Activated naive CD4-positive, alpha-beta T cell treated with anti-CD3 and anti-CD28 coated beads, Interleukin-2, amount 50 U/mL, for 16 hours (primary cell): ENCODE measurements at places on chromosomes 3 and 15.

- no peak for DNase-seq
These were observed 152.7 kb downstream of the CHSY1 start for GRCh38 chr15:101099183-101099582.

DNA sequence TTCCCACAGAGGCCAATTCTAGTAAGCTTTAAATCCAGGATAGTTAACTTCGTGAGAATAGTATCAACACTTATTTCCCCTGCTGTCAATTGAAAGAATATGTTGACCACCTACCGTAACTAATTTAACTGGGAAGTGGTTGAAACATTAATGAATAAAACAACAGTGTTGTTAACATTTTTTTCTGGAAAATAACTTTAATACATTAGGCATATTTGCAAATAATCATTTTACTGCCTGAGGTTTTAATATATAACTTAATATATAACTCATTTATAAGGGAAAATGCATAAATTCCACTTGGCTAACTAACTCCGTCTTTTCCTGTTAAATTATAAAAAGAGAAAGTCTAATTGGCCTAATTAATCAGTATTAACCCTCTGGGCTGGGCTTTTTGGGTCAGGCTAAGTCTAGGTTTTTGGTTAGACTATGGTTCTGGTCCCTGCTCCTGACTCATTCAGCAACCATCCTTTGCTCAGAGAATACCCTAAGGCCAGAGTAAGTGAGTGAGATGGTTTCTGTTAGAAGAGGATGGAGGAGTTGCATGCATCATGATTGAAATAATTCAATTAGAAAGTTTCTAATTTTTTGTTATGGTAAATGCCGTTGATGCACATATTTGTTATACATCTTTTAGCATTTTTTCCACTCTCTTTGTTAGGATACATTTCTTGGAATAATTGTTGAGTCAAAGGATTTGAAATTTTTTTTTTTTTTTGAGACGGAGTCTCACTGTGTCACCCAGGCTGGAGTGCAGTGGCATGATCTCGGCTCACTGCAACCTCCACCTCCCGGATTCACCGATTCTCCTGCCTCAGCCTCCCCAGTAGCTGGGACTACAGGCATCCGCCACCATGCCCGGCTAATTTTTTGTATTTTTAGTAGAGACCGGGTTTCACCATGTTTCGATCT lies 10.8 kb upstream of the SKIL start:
- DNase-seq, result no peak

- no peak for DNase-seq
These were observed 17.7 kb downstream of the POC1A start for GRCh38 chr3:52136513-52136912.

DNA sequence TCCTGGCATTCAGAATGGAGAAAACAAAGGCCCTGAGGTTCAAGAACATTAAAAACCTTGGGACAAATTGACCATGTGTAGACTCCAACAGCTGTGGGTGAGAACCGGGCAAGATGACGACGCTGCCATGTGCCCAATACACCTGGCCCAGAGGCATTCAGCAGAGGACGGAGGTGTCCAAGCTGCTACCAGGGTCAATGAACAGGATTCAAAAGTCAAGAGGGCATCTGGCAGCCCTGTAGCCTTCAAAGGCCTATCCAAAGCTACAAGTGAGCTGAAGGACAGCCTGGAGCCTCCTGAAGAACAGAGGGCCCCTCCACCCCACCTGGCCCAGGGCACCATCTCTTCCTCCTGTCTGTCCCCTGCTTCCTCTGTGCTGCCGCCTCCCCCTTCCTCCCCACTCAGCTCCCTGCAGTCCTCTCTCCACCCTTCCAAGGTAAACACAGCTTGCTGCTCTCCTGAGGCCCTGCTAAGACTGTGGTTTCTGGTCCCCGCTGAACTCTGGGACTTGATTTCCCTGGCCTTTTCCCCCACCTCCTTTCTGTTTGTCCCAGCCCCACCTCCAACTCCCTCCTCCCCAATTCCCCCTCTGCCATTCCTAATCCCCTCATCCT lies 57.5 kb downstream of the HMCES start:
- no peak for DNase-seq

DNA sequence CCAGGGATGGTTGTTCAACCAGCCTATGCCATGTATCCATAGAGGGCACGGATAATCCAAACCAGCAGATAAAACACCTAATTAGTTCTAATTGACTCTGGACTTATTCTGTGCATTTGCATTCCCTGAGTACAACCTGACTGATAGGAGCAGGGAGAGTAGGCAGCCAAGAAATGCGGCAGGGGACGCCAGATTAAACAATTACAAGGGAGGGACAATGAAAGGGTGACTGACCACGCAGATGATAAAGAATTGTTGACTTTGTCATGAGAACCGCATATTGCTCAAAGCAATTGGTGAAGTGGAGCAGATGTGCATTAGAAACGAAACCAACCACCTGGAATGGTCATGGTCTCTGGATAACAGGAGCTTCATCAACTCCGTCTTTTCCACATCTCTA lies 369.1 kb upstream of the FRG2C start:
- DNase-seq, result no peak

DNA sequence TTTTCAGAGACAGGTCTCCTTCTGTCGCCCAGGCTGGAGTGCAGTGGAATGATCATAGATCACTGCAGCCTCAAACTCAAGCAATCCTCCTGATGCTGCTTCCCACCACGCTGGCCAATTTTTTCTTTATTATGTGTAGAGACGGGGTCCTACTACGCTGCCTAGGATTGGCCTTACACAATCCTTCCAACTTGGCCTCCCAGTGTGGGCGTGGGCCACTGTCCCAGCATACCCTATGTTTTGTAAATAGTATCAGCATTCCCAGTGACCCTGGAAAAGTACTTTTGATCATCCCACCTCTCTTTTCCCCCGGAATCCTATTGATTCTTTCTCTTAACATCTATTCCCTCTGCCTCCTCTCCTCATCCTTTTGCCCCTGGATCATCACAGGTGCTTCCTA lies 36.9 kb downstream of the SLC28A2 start:
- no peak for DNase-seq

DNA sequence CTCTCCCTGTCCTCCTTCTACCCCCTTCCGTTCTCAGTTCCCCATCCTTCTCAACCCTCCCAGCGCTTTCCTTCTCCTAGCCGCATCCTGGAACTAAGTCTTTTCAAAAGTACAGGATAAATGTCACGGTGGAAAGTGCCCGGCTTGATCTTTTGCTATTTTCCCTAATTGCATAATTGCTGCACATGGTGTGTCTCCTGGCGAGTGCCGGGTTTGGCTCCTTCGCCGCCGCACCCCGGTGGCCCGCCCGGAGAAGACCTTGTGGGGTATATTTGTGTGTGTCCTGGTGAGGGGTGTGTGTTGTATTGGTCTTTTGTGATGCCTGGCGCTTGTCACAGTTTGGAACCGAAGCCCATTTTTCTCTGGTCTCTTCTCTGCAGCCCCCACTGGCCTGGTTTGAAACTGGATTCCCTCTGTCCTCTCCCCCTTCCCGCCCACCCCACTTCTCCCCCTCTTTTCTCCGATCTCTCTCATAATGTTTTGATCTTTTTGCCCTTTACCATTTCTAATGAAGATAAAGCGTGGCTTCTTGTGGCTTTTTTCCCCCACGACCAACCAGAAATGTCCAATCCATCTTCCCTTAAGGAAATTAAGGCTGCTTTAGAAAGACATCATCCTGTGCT lies 692 bp downstream of the UBE2E2 start:
- peak; percentile 22 for DNase-seq

DNA sequence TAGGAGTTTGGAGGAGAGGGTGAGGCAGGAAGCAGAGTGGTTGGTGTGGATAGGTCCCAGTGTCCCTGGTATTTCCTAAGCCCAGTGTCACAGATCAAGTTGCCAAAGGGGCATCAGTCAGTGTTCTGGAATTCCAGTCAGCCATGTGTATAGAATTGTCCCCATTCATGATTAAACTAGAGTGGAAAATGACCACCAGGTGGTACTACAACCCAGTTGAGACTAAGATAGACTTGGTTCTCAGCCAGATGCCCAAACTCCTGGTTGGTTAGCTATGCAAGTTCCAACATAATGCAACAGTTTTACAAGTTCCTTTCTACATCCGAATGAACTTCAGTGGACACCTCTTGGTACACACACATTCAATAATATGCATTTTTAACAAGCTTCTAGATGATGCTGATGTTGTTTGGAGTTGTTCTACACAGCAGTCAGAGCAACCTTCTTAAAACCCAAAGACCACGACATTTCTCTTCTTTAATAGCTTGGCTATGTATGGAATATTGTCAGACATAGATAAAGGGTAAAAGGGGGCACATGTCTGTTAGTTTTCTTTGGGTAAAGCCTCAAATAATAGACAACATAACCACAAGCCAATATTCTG lies 8.4 kb upstream of the ATR start:
- no peak for DNase-seq

DNA sequence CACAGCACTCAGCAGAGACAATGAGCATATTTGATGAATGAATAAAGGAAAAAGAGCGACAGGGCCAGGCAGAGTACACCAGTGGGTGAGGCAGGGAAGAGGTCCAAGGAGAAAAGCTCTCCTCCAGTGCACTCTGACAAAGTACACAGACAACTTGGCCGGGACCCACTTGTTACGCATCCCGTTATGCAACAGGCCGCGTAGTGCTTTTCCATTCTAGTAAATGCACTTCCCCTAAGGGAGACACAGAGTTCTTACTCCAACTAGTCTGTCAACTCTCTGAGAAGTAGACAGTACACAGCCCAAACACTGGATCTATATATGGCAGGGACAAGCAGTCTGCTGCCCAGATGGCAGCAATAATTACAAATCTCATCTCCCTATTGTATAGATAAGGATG lies 18.5 kb downstream of the LARP6 start:
- no peak for DNase-seq

- no peak for DNase-seq
These were observed 44.8 kb downstream of the STRIT1 start for GRCh38 chr3:155248531-155249187.

GRCh38 chr15:32871883-32872282 lies 154.1 kb downstream of the GREM1 start:
- DNase-seq, result no peak

GRCh38 chr15:71091601-71092000 lies 23.7 kb upstream of the THSD4 start:
- DNase-seq, result no peak

- DNase-seq, result no peak
These were observed 294.3 kb upstream of the GBE1 start for GRCh38 chr3:82055792-82056191.

GRCh38 chr3:54510506-54510905 lies 388.2 kb downstream of the CACNA2D3 start:
- no peak for DNase-seq

DNA sequence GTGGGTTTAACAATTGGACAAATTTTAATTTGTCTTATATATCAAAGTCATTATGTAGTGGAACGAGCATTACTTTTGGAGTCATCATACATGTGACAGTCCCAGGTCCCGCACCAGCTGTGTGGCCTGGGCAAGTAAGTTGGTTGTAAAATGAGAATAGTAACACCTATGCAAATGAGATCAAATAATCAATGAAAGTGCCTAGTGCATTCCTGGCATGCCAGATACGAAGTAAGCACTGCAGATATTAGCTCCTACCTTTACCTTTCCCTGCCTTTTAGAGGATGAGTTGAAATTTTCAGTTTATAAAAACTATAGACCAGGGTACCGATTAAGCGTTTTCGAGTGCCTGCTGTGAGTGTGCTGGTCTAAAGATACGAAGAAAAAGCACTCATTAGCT lies 134.1 kb downstream of the LRIG1 start:
- DNase-seq, result no peak
